ENCODE measurements at places on chromosomes 7 and 10.

- no peak for DNase-seq
These were observed 1.1 kb downstream of the NDST2 start for GRCh38 chr10:73810358-73810734.

DNA sequence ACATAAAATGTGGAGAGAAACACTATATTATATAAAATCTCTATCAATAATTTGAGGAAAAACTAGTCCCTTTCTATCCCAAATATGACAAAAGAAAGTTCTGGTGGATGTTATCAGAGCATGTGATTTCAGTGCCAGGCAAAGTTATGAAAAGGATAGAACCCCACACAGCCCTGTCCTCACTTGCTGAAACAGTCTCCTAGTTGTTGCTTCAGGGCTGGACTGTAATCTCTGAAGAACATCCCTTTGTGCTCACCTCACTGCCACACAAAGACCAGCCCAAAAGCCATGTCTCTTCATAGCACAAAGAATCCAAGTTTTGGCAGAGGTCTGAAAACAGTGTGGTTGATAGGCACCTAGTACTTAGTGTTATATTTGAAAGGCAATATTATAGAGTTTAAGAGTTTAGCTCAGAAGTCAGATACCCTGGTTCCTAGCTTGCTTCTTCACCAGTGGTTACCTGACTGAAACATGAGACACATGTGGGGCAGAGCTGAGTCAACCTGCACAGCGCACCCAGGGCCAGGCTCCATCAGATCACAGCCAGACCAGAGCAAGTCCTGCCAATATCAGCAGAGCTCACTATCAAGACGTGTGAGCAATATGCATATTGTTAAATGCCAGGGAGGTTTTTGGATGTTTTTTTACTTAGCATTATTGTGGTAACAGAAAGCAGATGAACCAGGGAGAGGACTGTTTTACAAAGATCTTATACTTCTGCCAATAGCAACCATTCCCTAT, 25.0 kb downstream of the CYP3A7 start:
- no peak for DNase-seq

DNA sequence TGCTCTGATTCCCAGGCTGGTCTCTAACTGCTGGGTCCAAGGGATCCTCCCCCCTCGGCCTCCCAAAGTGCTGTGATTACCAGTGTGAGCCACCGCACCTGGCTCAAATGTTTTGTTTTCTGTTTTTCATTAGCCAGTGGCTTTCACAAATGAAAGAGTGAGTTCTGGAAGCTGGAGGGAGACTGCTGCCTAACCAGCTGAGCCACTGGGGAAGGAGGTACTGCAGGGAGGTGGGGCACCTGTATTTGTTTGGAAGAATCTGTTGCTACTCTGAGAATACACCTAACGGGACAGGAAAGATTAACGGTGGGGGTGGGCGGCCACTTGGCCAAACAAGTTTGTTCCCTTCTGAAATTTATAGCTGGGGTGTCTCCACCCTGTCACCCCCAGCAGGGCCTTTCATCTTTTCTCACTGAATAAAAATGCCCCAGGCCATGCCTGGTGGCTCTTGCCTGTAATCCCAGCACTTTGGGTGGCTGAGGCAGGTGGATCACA, 4.7 kb downstream of the STOX1 start:
- DNase-seq: no peak

DNA sequence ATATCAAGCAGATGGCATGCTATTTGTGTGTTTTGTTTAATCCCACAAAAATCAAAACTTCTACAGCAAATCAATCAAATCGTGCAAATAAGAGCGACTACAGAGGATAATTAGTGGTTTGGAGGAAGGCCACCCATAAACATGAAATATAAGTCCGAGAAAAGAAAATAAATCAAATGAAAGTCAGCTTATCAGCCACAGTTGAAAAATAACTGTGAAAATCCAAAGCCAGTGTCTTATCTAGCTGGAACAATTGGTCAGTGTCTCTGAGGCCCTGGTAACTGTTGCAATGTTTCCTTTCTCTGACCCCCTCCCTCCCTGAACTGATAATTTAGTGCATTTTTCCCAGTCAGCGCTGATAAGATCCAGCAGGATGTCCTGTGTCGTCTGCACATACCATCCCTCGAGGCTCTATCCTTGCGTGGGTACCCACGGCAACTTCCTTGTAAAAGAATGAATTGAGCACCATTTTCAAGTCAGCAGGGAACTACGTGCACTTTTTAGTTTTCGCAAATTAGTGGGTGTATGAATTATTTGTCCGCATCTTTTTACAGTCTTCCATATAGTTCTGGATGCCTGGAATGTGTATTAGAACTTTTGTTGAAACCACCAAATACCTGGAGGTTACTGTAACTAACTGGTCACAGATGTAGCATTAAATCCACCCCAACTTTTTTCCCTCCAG, 10.8 kb upstream of the JCAD start:
- no peak for DNase-seq

DNA sequence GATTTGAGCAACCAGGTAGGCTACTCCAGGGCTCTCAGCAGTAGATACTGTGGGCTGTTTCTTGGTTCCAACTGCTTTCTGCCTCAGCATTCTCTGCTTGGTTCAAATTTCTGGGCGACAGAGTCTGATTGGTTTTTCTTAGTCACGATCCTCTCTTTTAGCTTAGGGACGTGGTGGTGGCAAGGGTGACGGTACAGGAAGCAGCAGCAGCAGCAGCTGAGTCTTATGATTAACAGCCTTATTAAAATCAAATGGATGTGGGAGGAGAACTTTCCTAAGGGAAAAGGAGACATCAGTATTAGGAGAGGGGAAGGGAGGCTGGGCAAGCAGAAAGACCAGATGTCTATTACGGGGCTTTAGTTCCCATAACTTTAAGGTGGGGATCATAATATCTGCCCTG, 156.5 kb upstream of the PLPP4 start:
- no peak for DNase-seq

DNA sequence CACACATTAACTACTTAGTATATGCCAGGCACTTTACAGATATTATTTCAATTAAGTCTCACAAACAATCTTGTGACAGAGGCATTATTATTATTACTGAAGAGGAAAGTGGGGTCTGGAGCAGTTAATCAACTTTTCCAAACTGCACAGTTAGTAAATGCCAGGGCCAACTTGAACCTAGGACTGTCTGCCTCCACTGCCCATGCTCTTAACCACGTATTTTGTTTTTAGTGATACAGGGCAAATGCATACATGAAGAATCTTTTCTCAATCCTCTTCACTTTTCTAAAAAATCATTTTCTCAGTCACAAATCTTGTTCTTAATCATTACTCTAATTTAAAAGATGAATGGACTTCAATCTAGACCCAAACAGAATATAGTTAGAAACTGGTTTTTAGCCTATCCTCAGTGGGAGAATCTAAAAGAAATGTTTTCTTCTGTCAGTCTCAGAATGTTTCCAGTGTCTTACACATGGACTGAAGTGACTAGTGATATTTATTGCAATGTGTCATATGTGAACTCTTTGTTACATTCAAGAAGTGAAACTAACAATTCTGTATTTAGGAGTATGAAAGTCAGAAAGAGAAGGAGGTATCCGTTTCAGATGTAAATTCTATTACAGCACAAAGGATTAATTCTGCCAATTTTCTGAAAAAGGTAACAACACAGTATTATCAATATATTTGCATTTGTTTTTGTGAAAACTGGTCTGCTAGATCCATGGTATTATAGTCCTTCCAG, 55.5 kb upstream of the CCNJ start:
- DNase-seq: no peak

Measured in activated CD4-positive, alpha-beta T cell treated with anti-CD3 and anti-CD28 coated beads for 1 hour (primary cell).